Activated CD8-positive, alpha-beta T cell treated with anti-CD3 and anti-CD28 coated beads for 36 hours (primary cell): ENCODE measurements at places on chromosomes 5 and 9.

DNA sequence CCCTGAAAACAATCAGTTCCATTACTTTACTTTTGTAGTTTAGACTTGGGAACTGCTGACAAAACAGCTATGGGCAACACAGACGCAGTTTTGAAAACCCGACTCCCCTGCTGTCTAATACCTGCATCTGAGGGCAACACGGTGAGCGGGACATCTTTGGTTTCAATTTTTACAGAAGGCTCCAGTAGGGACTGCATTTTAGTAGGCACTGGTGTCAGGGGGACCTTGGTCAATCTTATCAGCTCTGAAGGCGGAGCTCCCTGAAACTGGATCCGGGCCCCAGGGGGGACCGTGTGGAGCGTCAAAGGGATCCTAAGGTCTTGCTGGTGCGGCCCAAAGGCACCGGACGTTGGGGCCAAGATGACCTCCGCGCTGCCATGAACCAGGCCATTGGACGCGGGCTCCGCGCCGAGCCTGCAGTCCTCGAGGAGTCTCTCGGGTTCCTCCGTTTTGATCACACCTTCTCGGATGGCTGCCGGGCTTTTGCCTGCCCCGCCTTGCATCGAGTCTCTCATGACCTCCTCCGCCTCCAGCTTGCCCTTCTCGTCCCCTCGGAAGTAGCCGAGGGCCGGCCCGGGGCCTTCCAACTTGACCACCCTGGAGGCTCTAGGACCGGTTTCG lies 1.1 kb downstream of the SOX30 start:
- DNase-seq, result no peak

DNA sequence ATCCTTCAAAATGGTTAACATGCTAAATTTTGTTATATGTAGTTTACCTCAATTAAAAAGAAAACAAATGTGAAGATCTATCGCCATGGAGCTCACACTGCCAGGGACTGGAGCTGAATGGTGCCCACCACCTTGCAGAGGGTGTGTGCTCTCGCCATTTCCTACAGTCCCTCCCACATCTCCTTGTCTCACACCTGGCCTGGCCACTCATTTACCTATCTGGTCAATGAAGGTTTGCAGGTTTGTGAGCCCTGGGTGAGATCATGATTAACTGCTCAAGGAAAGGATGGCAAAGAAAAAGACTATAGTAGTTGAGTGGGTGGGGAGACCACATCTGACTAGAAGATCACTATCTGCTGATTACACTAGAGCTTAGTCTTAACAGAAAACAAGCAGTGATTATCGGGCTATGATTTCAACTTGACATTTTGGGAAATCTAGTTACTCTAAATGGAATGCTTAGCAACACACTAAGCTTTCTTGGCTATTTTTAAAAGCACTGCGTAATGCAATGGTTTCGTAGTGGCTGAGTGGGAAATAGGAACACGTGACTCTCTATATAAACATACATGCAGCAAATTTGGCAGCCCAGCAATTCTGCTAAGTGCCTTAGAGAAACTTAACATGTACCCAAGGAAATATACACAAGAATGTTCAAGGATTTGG lies 27.3 kb downstream of the PUM3 start:
- DNase-seq, result no peak

GRCh38 chr5:106956187-106956586 lies 714.5 kb downstream of the EFNA5 start:
- DNase-seq, result no peak

DNA sequence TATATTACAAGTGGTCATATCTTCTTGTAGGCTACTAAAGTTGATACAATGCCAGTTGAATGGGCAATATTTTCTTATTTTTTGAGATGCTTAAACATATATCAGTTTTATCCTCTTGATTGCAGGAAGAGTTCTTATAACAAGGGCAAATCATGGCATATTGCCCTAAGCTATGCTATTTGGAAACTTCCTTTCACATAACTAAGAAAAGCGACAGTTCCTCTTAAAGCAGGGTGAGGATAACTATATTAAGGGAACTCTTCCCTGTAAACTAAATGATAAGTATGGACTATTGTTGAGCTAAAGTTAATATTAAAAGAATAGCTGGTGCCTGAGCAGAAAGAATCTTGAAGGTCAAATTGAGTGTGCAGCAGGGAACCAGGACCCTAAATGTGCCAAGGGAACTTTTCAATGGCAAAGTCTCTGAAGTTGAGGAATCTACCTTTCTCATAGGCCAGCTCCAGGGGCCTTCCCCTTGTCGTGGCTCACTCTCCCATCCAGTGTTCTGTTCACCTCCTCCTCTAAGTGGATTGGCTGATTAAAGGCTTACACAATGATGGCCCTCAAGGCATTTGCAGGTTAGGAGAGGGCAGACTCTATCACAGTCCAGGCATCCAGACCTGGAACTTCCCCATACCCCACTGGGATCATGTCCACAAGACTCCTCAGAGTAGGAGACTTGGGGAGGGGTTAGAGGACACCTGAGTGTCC lies 26.8 kb downstream of the FYB1 start:
- DNase-seq, result peak; percentile 34

- no peak for DNase-seq
Observed at GRCh38 chr5:31888564-31888963, 249.6 kb downstream of the PDZD2 start.

- DNase-seq, result no peak
Observed at GRCh38 chr5:93592883-93593282, 9.9 kb downstream of the NR2F1 start.

DNA sequence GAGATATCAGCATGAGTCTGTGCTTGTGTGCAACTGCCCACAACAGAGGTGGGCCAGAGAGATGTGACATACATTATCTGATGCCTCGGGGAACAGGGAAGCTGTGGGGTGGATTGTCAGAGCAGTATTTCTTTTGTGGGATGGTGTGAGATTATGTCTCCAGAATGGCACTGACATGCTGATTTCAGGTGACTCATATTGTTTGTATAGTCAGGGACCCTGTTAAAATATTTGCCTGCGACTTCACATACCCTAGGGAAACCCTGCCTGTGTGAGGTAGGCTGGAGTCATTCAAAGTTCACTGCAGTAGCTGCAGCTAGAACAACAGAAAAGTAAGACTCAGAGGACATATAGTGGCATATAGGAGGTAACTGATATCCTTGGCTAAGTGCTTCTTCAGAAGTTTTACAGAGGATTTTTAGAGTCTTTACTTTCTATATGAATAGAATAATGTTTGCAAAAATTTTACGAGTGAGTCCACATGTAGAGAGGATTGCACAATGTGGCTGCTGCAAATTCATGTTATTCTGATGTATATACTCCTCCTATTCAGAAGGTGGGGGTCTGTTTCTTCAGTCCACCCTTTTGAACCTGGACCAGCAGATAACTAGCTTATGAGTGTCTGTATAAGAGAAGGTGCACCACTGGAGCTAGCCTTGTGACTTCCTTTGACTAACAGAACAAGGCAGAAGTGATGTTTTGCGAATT lies 89.3 kb downstream of the MACIR start:
- no peak for DNase-seq

DNA sequence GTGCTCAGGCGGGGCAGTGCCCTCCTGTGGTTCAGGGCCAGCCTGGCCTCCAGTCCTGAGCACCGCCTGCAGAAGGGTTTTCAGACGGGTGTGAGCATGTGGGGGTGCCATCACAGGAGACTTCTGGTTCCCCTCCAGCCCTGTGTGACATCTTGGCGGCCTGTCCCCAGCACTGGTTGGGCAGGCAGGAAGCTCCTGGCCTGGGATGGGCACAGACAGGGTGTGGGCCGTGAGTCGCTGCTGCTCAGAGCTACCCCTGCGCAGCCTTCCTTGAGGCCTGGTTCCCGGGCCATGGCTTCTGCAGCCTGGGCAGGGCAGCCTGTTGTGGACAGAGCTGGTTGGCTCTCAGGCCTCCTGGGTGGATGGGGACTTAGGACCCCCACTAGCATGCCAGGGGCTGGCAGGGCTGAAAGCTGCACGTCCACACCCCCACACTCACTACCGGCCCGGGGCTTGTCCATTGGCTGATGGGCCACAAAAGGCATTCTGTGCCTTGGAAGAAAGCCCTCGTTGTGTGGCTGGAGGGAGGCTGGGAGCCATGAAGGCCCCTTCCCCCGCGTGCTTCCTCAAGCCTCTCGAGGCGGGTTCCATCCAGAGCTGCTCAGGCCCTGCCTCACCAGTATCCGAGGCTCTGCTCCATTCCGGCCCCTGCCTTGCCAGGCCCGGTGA lies 58.7 kb downstream of the RXRA start:
- no peak for DNase-seq

DNA sequence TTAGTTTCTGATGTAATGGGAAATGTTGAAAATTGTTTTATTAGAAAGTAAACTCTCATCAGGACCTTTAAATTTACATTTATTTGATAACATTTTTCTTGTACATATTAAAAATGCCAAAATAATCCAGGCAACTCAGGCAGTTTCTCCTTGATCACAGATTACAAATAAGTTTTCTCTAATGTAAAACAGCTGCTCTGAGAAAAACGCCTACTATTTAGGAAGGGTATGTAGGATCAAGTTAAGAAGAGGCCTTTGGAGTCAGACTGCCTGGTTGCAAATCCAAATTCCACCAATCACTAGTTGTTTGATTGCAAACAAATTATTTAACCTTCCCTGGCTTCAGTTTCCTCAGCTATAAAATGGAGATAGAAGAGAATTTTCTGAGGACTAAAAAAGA lies 610.8 kb downstream of the PDE4D start:
- DNase-seq, result no peak

- DNase-seq, result no peak
Observed at GRCh38 chr9:135375001-135375400, 104.6 kb upstream of the PPP1R26 start.

GRCh38 chr5:83388608-83389007 lies 82.9 kb upstream of the VCAN start:
- DNase-seq, result no peak

GRCh38 chr5:107257885-107258520 lies 412.7 kb downstream of the EFNA5 start:
- DNase-seq, result no peak

GRCh38 chr5:132668706-132669454 lies 4.9 kb upstream of the IL4 start:
- DNase-seq, result no peak

GRCh38 chr5:67372887-67373286 lies 176.3 kb upstream of the CD180 start:
- no peak for DNase-seq

GRCh38 chr9:116325924-116326323 lies 172.3 kb downstream of the PAPPA start:
- no peak for DNase-seq

DNA sequence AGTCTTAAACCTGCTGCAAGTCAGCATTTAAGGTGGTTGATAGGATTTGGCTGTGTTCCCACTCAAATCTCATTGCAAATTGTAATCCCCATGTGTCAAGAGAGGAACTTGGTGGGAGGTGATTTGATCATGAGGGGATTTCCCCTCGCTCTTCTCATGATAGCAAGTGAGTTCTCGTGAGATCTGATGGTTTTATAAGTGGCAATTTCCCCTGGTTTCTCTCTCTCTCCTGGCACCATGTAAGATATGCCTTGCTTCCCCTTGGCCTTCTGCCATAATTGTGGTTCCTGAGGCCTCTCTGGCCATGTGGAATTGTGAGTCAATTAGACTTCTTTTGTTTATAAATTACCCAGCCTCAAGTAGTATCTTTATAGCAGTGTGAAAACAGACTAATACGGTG lies 84.3 kb upstream of the SMC2 start:
- DNase-seq, result peak; percentile 5

DNA sequence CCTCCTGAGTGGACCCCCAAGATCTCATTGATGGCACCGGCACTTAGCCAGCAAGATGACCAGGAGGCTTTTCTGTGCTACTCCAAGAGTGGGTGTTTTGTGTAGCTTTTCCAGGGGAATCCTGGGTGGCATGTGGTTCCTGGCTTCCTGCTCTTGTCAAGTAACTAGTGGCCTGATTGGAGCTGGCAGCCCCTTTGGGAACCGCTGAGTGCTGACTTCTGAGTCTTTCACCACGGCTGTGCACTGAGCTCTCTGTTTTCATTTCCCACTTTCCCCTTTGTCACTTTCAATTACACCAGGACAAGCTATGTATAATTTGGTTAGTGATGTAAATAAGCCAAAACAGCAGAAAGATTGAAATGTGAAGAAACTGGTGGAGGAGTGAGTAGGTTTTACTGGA lies 255.4 kb downstream of the GOLPH3 start:
- no peak for DNase-seq

DNA sequence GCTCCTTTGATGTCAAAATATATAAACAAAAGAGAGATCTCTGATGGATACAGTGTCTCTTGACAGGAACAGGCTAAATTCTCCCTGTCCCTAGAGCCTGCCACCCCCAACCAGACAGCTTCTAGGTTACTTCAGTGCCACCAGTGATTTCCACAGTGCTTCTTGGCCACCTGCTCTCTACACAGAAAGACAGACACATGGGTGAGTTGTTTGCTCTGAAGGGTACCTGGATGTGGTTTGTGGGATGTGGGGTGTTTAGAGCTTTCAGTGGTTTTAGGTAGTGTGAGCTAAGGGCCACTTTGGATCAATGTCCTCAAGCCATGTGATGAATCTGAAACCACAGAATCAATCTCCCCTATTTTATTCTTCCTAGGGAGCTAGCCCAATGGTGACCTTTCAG lies 125.4 kb downstream of the ANKRD18B start:
- DNase-seq, result peak; percentile 55

- DNase-seq, result no peak
Observed at GRCh38 chr5:91408710-91409109, 25.6 kb upstream of the ARRDC3 start.

GRCh38 chr5:147836439-147836838 lies 5.0 kb upstream of the SPINK1 start:
- no peak for DNase-seq

DNA sequence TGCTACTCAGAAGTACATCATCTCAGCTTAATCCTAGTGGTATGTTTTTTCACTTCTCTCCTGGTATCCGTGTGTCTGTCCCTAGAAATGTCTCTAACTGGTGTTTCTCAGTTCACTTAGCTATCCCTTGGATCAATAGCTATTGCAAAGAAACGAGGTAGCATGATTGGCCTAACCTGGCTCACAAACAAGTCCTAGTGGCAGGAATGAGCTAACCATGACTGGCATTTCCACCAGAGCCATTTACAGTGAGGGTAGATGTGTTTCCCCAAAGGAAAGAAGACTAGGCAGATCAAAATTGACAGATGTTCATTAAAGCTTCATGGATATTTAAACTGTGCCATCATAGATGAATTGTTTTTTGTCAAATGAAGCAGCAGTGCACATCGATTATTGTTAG lies 82.5 kb downstream of the PALM2AKAP2 start:
- no peak for DNase-seq

DNA sequence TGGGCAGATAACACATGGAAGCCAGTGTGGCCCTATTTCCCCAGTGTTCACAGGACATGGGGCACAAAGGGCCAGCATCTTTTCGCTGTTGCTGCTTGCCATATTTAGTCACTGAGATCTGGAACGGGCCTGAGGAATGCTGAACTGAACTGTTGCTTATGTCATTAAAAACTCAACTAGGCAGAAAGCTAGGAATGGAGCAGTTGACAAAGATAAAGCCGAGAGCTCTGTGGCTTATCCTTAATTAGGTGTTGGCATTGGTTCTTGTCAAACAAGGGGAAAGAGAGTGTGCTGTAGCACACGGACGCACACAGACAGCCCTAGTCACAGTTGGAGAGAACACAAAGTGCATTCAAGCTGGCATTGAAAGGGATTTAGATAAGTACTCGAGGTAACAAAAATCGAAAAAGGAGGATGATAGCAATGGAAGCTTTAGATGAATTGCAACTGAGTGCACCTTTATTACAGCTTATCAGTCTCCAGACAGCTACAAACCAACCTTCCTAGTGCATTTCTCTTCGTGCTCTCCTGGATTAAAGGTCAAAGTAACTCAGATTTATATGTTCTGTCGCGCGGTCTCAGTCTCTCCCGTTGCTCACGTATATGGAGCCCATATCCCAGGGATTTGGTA lies 450.2 kb upstream of the ZNF608 start:
- DNase-seq, result no peak

- no peak for DNase-seq
Observed at GRCh38 chr5:10059556-10059955, 190.1 kb downstream of the ATPSCKMT start.

- no peak for DNase-seq
Observed at GRCh38 chr5:19035816-19036215, 952.2 kb downstream of the CDH18 start.
